NCI-H460 (cell line): ENCODE measurements at places on chromosomes 7 and 10. TPM values are rescaled to one million over a fixed set of nuclear protein-coding genes. Genes with fewer than 3 reads are reported as not detected.

- no peak for DNase-seq
These were observed 188.6 kb downstream of the DIP2C start for GRCh38 chr10:500876-501275.

DNA sequence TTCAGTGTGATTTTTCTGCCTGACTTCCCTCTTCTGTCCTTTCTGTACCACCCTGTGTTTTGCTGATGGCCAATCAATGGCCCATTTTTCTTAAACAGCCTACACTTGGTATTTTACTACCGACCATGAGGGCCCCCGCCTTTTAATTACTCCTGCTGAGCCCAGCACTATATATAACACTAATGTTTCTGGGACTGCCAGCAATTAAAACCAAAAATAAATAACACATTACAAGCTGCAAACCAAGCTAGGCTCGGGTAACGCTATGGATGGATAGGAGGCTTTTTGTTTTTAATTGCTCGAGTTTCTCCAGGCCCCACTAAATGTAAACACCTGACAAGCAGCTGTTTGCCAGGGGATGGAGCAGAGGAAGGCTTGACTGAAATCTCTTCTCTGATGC lies 915.4 kb upstream of the AUTS2 start:
- no peak for DNase-seq

DNA sequence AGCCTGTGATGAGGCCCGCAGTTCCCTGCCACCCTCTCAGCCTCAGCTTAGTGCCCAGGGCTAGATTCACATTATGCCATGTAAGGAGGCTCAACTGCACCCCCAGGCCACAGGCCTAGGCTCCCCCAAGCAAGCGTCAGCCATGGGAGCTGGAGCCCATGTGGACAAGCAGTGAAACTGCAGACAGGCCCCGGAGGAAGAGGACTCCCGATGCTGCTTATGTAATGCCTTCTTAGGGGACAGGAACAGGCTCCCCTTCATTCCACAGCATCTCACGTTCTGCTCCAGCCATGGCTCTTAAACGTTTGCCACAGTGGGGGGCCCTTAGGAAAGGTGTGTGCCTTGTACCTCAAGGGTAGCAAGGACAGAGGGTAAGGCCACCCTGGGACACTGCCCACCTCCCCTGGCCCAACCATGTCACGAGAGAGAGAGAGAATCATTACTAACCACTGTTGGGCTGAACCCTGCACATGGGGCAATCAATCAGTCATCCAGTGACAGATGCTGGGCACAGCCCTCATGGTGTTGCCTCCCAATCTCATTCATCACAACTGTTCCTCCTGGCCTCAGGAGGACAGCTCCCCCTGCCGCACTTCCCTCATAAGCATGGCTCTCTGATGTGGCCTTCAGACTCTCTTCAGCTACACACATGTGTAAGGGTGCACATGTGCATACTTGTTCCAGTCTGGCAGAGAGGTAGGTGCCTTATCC lies 263.0 kb downstream of the GRID1 start:
- DNase-seq = no peak

DNA sequence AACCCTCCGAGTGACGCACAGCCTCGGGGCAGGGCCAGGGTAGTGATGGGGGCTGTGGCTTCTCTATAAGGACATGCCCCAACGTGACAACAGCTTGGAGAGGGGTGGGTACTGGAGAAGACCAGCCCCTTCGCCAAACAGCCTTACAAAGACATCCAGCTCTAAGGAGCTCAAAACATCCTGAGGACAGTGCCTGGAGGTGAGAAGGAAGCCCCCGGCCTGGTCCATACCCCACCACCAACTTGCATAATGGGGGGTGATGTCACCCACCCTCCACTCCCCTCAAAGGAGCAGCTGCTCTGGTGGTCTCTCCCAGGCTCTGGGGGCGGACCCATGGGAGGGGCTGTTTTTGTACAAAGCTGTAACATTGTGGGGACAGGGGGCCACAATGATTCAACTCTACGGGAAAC lies 15.1 kb downstream of the PRSS2 start:
- no peak for DNase-seq

DNA sequence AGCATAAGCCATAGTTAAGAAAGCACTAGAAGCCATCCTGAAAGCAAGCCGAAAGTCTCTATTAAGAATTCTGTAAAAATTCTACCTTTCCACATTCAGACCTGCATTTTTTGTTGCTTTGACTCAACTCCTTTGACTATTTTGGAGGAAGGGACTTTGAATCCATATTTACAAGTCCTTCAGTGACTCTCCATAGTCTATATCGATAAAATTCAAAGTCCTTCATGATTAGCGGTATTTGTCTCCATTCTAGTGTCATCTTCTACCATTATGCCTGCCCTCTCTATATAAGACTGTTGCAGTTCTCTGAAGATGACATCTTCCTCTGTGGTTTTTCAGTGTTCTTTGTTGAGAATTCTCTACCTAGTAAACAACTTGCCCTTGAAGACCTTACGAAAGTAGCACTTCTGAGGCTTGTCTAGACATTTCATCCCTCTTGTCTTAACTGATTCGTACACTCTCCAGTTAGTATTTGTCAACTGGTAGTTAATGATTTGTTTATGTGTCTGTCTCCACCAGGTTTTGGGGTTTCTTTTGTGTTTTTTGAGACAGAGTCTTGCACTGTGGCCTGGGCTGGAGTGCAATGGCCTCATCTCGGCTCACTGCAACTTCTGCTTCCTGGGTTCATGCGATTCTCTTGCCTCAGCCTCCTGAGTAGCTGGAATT lies 1.7 kb downstream of the CCSER2 start:
- DNase-seq = no peak

- DNase-seq = no peak
These were observed 19.5 kb downstream of the BAG3 start for GRCh38 chr10:119670717-119671116.

Gene RBP3
- not detected in 2 replicates for total RNA-seq
